ENCODE measurements at places on chromosomes 2 and 18. TPM values are rescaled to one million over a fixed set of nuclear protein-coding genes. Genes with fewer than 3 reads are reported as not detected.

DNA sequence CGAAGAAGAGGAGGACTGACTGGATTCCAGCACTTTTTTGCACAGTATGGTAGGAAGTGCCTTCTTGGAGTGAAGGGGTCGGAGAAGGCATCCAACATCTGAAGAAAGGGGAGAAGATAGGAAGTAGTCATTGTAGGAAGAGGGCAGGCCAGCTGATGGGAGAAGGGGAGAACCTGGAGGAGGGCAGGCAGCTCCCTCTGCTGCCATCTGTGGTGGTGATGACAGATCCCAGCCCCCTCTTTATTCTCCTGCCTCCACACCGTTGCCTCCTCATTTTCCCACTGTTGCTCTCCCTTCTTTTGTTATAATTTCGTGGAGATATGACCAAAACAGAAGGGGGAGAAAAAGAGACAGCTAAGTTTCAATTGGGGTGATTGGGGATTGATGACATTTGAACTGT, 2.9 kb upstream of the SCYGR2 start:
- H3K4me3 ChIP-seq, result no peak overlapping the region
- DNase-seq, result no peak
- H3K4me1 ChIP-seq, result no peaks in the 10 kb centered on the region
- no peaks in the 10 kb centered on the region for H3K27me3 ChIP-seq

DNA sequence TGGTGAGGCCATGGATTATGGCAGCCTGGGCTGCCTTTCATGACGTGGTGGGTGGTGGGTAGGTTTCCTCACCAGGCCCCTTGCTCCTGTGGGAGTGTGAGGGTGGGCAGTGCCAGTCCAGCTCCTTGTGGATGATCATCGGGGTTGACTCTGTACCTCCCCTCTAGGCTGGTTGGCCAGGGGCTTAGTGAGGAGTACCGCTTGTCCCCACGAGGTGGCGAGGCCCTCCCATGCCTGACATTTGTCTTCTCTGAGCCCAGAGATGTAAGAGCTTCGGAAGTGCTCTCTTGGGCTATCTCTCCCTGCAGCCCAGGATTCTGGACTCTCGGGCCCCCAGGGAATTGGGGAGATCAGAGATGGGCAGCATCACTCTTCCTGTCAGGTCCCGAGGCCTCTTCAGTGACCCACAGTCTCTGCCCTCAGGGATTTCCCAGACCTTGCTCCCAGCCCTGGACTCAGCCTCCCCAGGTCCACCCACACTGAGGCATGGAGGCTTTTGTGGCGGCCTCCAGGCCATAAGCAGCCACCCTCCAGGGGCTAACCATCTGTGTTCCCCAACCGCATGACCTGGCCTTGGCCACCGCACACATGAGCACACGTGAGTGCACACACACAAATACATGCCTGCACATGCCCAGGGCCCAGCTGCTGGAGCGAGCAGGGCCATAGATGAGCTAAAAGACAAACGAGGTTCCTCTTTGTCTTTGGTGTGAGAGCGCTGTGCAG, 6.5 kb downstream of the SPR start:
- no peaks in the 10 kb centered on the region for H3K27me3 ChIP-seq
- no peak overlapping the region for H3K4me3 ChIP-seq
- peak; percentile 79 for DNase-seq
- no peak overlapping the region for H3K27ac ChIP-seq
- no peaks in the 10 kb centered on the region for H3K4me1 ChIP-seq
- no peaks in the 10 kb centered on the region for H3K36me3 ChIP-seq

- H3K27me3 ChIP-seq, result no peaks in the 10 kb centered on the region
- H3K36me3 ChIP-seq, result peaks cover 51% of the 10 kb centered on the region
- H3K4me3 ChIP-seq, result no peak overlapping the region
- no peaks in the 10 kb centered on the region for H3K4me1 ChIP-seq
- no peak overlapping the region for H3K27ac ChIP-seq
- no peak for DNase-seq
Measured at GRCh38 chr2:11187083-11187619, 31.9 kb downstream of the SLC66A3 start.

COL4A4 gene
- polyA plus RNA-seq, result not detected

All from SK-N-SH (cell line).